Activated gamma-delta T cell treated with anti-CD3 and anti-CD28 coated beads, Interleukin-2, amount 50 U/mL, for 16 hours (primary cell): ENCODE measurements at places on chromosomes 7 and 10.

GRCh38 chr7:76328389-76328788, 25.9 kb downstream of the HSPB1 start:
- DNase-seq, result no peak

- DNase-seq, result no peak
Observed at GRCh38 chr10:126521399-126521798, 133.1 kb upstream of the ADAM12 start.

- no peak for DNase-seq
Observed at GRCh38 chr10:129914153-129914855, 49.8 kb downstream of the EBF3 start.

DNA sequence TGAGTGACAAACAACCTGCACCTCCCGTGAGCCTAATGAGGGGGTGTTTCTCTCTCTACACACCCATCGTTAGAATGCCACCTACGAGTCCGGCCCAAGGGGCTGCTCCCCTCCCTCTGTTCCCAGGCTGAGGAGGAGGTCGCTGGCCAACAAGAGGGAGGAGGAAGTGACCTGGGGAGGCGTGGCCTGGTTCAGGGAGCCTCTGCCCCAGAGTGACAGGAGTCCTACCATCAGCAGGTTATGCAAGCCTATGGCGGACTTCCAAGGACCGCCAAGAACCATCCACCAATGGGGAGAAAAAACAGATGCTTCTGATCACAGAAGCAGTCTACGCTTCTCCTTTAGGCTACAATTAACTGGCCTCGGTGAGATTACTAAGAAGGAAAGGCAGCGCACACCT, 12.3 kb upstream of the EGFR start:
- DNase-seq, result no peak

DNA sequence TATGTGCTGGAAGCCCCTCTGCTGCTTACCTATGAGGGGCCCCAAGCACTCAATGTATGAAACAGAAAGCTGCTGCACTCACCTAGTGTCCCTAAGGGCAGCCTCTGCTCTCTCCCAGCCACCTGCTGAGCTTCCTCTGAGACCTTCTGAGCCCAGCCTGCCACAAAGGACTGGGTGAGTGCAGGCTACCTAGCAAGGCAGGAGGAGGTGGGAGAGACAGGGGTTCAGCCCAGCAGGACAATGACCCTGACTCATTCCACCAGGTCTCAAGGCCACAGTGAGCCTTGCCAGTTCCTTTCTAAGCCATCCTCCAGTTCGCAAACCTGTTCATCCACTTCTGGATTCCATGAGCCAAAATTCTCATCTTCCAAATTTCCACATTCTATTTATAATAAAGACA, 16.3 kb downstream of the VOPP1 start:
- no peak for DNase-seq

DNA sequence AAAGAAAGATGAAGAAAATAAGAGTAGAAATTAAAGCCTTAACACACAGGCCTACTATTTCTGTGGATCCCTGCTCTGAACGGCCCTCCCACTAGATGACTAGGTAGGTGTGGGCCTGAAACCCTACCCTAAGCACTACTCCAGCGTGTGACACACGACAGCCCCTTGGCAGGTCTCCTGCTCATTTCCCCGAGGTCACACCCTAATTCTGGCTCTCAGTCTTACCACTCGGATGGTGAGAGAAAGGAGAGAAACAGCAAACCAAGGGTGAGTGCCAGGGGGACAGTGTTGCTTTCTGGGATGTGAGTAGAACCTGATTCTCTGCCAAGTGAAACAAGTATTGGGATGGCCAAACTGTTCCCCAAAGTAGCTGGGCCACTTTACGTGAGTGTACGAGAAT, 12.1 kb downstream of the GALNTL5 start:
- DNase-seq, result no peak

GRCh38 chr7:81725812-81726127, 44.1 kb downstream of the HGF start:
- no peak for DNase-seq

GRCh38 chr10:119703903-119704508, 21.8 kb upstream of the INPP5F start:
- DNase-seq, result no peak

DNA sequence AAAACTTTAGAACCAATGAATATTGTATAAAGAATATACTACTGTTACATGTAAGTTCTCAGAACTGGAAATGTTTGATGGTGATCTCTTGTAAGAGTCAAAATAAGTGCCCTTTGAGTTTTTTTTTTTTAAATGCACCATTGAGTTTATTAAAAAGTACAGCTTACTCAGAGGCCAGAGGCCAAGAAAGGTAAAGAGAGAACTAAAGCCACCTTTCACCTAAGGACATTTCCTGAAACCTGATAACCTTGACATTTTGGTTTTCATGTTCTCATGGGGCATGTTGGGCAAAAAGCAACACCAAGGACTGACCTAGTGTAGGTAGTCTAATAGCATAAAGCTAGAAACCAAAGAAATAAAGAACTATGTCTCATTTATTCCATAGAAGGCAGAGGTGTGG, 27.7 kb downstream of the REEP3 start:
- DNase-seq, result no peak

- no peak for DNase-seq
Observed at GRCh38 chr10:70348228-70348850, 34.1 kb downstream of the LRRC20 start.

DNA sequence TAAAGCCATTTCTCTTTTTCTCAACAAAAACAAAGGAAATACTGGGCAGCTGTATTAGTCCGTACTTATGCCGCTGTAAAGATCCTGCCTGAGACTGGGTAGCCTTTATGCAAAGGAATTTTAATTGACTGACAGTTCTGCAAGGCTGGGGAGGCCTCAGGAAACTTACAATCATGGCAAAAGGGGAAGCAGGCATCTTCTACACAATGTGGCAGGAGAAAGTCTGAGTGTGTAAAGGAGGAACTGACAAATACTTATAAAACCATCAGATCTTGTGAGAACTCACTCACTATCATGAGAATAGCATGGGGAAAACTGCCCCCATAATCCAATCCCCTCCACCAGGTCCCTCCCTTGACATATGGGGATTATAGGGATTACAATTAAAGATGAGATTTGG, 264.3 kb downstream of the SEMA3A start:
- DNase-seq, result no peak

DNA sequence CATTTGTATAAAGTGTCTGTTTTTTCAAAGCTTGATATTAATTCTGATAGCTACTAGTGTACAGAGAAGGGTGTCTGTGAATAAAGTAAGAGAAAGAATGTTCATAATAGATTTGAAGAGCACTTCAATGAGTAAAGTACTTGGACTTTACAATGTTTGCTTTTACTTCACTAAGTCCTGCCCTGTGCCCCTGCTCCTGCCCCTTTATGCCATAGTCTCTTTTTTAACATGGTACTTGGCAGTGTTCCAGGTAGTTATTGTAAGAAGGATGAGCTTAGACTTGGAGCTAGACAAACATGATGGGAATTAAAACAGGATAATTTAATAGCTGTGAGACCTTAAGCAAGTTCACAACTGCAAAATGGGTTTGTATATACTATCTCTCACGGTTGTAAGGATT, 41.0 kb downstream of the ZEB1 start:
- no peak for DNase-seq

DNA sequence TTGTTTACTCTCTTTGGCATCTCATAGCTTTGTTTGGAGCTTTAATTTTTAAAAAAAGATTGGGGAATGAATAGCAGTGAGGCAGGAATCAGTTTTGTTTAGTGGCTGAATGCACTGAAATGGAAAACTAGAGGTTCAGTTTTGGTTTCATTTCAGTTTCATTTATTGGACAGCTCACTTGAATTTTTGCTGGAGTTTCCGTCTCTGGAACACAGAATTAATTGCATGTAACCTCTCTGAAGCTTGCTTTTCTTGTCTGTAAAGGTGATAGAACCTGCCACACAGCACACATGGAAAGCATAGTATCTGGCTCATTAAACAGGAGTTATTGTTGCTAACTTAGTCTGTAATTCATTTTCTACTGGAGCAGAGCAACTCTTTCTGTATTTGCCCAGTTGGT, 7.1 kb downstream of the GRM8 start:
- DNase-seq, result no peak

DNA sequence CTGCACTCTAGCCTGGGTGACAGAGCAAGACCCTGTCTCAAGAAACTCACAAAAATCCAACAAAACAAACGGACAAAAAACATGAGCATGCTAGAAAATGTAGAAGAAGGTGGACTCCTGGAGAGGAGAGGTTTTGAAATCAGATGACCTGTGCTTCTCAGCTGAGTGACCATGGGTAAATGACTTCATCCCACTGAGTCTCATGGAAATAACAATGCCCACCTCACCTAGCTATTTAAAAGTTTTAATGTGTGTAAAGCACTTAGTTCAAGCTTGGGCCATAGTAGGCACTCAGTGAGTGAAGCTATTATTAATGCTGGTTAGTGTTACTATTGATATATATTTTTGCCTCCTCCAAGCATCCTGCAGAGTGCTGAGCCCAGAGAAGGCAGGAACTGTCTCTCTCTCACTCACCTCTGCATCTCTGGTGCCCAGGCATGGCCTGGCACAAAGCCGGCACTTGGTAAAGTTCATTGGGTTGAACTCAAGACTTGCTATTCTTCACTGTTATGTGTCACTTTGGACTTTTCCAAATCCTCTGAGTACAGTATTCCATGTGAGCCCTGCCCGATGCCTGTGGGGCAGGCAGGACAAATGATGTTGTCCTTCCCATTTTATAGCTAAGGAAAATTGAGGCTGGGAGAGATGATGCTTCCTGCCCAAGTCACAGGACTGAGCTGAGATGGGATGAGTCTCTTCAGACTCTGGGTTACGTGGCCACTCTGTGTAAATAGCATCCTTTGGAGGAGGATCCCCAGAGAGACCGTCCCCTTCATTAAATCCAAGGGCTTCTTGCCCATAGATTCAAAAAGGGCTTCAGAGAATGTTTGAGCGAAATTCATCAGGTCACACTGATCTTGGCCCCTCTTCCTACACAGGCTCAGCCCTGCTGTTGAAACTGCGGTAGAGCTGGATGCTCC, 81.4 kb upstream of the EMX2 start:
- DNase-seq, result no peak

DNA sequence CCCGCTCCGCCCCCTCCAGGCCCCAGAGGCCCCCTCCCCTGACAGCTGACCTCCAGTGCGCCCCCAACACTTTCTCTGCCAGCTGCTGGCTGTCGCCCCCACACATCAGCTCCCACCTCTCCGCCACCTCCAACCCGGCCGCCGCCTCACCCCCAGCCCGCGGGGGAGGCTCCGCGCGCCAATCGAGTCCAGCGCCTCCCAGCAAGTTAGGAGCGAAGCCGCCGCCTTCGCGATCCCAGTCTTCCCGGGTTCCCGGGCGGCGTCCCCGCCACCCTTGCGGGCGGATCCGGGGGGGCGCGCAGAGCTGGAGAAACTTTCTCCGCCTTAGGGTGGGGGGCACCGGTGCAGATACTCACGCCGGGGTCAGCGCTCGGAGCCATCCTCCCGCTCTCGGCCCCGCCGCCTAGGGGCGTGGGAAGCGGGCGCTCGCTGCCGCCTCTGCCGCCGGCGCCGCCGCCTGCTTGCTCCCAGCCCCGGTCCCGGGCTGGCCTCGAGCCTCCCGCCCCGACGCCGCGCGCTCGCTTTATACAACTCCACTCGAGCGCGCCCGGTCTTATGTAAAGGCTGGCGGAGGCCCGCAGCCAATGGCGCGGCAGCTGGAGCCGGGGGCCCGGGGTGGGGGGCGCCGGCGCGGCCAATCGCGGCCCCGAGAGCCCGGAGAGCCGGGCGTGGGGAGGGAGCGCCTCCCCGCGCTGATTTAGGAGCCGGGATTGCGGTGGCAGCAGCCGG, at the start of gene CRTAC1:
TSS of gene CRTAC1 (minus strand) at position 529 of the 729 bp plus-strand sequence. CDS start at position 380, 149 bp downstream.
- DNase-seq, result no peak

DNA sequence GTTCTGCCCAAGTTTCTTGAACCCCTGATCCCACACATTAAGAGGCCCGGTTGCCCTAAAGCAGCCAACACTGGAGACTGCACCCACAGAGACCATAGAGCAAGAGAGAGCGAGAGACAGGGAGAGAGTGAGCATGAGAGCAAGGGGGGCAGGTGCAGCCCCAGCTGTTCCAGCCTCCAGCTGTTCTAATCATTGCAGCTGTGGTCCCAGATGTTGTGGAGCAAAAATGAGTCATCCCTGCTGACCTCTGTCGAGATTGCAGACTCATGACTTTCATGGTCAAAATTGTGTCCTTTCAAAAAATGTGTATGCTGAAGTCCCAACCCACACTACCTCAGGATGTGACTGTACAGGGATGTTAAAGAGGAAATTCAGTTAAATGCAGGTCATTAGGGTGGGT, 143.9 kb upstream of the FRMD4A start:
- DNase-seq, result no peak

DNA sequence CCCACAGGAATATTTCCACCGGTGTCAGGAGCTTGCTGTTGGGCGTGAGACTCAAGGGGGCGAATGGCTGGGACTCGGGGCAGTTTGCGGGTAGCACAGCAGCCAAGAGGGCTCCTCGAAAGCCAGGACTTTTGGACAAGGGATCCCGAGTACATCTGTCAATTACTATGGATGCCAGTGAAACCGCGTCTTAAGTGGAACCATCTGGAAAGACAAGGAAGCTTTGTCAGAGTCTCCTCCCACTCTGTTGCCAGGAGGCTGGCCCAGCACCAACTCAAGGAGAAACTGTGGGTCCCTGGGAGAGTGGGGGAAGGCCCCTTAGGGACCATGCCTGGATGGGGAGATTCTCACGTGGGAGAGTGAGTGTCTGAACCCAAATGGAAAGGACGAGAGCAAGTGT, 57.1 kb downstream of the C10orf143 start:
- DNase-seq, result no peak

GRCh38 chr10:27503498-27504006, 552 bp upstream of the RAB18 start:
- DNase-seq, result no peak

- no peak for DNase-seq
Observed at GRCh38 chr7:115840702-115841101, 189.9 kb downstream of the TFEC start.

- DNase-seq, result no peak
Observed at GRCh38 chr7:1105189-1105588, 17.3 kb downstream of the GPER1 start.

DNA sequence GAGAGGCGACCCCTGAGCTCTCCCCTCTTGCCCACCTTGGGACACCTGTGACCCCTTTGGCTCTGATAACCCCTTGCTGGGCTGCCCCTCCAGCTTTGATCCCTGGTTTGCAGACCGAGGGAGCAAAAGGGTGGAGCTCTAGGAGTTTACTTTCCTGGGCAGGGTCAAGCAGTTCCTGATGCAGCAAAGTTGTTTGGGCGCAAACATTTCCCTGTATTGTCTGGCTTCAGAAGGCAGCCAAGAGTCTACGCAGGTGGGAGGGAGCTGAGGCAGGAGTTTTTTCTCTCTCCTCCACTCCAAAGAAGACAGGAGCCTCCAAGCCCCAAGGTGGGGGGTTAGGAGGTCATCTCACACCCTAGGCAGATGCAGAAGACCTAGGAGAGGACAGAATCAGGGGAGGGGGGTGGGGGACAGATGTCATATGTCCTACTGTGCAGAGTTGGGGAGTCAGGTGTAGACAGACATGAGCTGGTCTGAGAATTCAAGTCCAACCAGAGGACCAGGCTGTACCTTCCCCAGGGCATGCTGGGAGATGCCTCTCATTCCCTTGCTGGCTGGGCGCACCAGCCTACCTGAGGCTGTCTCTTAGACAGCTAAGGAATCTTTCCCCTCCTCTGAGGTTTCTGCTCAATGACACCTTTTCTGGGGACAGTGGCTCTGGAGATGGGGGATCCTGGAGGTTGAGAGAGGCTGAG, 20.5 kb downstream of the TMEM270 start:
- DNase-seq, result no peak
